ENCODE measurements at places on chromosomes 12 and 14.

- no peak for DNase-seq
These were observed 184.0 kb upstream of the SYT1 start for GRCh38 chr12:78680596-78680995.

DNA sequence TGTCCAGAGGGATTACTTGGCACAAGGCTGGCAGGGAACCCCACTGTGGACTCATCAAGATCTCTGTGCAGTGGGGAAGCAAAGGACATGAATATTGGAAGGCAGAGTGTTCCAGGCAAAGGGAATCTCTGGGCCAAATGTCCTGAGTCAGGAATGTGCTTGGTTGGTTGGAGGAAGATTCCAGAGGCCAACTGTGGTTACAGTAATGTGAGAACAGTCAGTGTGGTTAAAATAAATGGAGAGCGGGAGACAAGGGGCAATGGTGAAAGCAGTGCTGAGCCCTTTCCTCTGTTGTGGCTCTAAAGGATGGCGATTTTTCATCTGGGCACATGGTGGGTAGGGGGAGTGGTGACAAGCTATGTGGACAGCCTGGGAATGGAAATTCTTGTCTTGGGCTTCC is 948.2 kb downstream of the BCL11B start:
- no peak for DNase-seq

- DNase-seq: no peak
These were observed 51.1 kb downstream of the SLC38A1 start for GRCh38 chr12:46217541-46218321.

DNA sequence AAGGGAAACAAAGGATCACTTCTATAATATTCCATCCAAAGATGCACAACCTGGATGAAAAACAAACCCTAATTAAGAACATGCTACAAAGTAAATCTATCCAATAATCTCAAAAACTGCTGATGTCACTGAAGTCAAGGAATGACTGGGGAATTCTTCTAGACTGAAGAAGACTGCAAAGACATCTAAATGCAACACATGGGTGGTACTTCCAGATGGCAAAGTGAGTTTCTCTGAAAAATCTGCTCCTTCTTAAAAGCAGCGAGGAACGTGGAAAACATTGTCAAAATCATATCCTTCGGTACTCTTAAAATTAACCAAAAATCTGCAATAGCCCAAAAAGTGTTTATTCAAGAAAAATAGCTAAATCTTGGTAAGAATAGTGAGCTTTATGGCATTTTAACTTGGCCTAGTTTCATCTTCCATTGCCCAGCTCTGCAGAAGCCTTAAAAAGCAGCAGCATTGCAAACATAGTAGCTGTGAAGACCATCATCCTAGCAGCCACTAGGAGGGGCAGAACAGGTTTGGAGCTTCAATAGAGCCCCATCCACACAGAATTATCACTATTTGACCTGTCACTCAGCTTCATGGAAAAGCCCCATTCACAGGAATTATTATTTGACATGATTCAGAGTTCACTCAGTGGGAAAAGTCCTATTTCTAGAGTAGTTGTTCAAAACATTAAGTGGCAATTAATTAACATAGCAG is 7.4 kb downstream of the CLEC14A start:
- DNase-seq: no peak

- DNase-seq: no peak
These were observed 212.8 kb upstream of the NOVA1 start for GRCh38 chr14:26810631-26811030.

GRCh38 chr12:130044991-130045621 is 117.2 kb upstream of the FZD10 start:
- DNase-seq: peak; percentile 54

DNA sequence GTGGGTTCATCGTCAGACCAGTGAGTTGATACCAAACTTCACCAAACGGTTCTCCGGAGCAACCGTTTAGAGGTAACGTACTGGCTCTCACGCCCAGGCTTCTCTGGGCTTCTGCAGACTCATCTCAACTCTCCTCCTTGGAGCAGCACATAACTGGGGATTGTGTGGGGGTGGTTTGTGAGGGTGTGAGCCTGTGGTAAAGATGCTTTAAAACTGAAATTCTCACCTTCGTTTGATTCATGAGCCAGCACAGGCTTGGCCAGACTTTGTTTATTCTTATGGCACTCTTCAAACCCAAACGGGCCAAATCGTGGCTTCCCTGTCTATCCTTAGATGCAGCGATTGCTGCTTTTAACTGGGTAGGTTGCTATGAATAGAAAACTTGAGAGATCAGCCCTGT is 121.3 kb downstream of the SAMD4A start:
- no peak for DNase-seq

- DNase-seq: no peak
These were observed 20.0 kb downstream of the MAP3K9 start for GRCh38 chr14:70789361-70789760.

DNA sequence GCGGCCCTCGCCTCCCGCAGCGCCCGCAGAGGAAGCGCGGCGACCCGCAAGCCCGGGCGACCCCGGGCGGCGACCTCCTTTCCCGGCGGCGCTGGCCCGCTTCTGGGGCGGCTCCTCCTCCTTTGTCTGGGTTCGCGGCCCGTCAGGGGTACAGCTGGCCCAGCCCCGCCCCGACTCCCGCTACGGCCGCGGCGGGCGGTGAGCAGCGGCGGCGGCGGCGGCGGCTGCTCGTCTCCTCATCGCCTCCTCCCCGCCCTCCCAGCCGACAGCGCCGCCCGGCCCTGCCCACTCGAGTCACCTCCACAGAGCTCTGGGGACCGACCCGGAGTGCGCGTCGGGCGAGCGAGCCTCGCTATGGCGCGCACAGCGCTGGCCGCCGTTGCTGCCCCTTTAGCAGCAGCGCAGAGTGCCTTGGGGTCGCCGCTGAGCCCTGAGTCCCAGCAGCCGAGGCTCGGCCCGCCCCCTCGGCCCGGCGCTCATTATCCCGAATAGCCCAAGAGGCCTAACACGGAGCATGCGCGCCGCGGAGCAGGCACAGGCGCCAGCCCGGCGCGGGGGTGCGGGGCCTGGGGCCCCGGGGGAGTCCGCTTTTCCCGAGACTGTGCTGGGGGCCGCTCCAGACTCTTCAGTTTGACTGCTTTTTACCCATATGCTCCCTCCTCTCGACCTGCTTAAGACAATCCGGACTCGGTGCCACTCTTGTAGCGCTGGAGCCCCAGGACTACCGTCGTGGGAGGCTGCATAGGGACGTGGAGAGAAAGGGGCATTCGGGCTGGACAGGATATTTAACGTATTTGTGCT is at the start of gene SOS2:
Gene SOS2 (minus strand): TSS at position 104 of the 801 bp plus-strand sequence. CDS start 295 bp downstream, outside the sequence.
- DNase-seq: peak; percentile 94

DNA sequence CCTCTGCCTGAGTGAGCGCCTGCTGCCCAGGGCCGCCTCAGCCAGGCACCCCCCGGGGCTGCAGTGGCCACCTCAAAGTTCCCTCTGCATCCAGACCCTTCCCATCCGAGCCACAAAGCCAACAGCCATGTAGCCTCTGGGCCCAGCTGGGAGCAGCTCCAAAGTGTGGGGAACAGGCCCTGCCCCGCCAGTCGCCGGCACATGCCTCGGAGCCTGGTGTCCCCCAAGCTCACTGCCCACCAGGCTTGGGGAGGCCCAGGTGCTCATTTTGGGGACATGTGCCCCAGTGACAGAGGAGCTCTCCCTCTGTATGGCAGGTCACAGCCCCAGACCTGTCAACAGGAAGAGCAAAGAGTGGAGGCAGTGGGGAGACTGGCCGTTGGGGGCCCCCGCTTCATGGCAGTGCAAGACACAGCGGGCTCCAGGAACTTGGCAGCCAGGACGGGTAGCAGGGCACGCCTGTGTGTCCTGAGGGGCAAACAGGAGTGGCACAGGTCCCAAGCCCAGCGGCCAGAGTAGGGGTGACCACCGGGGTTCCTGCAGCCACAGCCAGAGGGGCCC is 29.9 kb downstream of the JAG2 start:
- no peak for DNase-seq

DNA sequence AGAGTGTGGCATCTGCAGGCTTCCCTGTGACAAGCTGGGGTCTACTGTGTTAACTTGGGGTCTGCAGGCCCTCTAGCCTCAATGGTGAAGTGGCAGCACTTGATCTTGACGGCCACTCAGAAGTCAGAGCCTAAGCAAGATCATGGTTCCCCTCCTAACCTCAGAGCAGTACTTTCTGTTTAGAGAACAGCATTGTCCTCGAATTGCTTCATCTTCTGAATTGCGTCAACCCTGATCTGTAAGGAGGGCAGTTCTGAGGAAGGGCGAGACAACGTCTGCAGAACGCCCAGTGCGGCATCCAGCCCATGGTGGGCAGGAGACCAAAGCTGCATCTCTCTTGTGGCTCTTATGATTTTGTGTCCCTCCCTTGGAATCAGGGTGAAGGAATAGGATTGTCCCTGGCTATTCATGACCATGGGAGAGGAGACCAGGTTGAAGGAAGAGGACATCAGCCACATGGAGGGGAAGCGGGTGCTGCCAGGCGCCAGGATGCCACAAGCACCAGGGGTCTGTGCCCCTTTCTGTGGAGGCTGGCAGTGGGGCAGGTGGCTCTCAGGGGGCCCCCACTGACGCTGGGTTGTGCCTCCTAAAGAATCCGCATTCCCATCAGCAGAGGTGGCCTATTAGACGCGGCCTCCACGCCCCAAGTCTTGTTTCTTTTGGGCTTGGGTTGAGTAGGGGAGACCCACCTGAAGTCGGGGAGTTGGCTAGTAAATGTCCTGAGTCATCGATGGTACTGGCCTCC is 2.2 kb downstream of the SERPINA9 start:
- no peak for DNase-seq

GRCh38 chr12:2020511-2020910 is 16.3 kb upstream of the DCP1B start:
- DNase-seq: no peak

GRCh38 chr14:64821651-64822050 is 58.1 kb downstream of the SPTB start:
- DNase-seq: no peak

DNA sequence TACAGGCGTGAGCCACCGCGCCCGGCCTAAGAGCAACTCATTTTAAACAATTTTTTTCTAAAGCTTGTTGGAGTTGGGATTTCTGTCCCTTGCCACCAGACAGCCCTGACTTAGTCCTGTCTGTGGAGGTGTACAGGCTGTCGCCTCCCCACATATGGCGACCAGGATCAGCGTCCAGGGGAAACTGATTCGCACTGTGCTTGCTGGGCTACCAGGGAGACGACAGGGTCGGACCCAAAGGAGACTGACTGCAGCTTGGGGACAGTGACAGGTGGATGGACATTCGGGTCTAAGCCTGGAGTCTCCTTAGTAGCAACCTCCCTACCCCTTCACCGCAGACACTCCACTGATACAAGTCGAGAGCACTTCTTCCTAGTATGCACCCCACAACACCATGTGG is 40.3 kb downstream of the TRAFD1 start:
- peak; percentile 55 for DNase-seq

DNA sequence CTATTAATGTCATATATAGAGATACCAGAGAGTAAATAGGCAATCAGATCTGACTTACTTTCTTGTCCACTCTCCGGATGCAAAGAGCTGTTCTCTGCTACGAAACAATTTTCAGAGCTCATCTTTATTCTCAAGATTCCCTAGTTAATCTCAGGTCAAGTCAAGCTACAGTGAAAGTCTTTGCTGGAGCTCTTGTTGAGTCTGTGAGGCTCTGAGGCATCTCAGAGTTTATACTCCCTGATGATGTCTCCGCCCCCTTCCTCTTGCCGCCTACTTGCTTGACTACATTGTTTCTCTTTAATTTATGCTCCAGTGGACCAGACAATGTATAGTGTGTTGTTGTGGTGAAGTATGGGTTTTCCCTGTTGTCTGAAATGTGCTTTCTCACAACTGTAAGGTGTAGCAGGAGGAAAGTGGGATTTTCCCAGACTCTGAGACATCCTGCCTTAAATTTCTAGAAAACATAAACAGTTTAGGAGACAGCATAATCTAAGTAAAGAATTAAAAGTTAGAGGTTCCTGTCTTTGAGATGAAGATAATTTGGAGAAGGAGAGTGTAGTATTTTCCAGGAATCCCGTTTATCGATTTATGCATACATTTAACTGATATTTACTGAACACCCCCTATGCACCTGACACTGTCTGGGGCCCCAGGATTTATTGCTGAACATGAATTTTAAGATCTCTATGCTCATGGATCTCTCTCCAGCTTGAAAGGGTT is at the start of gene CD69:
Gene CD69 (minus strand): TSS at position 203 of the 720 bp plus-strand sequence. CDS start 81 bp downstream, at position 122.
- no peak for DNase-seq

DNA sequence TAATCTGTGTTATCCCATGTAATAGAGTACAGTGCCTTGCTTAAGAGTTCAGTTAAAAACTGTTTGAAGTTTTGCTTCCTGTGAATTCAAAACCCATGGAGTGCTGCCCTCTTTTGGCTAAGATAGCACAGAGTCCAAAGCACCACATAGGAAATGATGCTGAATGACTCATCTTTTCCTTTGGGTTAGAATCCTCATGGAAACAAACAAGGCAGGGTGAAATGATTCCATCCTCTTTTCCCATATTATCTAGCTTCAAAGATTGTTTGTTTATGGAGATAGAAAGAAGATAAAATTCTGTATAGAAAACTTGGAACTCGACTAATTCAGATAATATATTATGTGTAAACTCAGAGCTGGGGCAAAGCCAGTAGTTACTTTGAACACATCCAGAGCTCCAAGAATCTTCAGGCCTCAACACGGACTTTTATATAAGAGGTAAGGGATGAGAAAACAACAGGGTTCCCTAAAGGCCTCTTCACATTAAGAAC is 87.4 kb downstream of the OTOGL start:
- no peak for DNase-seq

GRCh38 chr12:12467264-12467663 is 95.4 kb downstream of the DUSP16 start:
- no peak for DNase-seq

DNA sequence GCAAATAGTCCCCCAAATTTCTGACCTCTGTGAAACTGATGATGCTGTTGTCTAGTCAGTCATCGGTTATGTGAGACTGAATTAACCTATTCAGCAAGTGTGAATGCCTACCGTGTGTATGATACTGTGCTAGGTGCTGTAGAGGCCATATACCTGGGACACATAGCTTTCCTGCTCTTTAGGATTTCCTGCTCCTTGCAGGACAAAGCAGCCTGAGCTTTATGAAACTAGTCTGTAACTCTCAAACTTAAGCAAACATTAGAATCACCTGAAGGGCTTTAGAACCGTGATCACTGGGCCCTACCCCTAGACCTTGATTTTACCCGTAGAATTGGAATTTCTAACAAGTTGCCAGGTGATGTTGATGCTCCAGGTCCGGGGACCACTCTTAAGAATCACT is 6.9 kb downstream of the MARK3 start:
- DNase-seq: no peak

GRCh38 chr12:116784238-116784612 is 46.1 kb downstream of the RNFT2 start:
- DNase-seq: no peak

- no peak for DNase-seq
These were observed 71.5 kb upstream of the ARID2 start for GRCh38 chr12:45658020-45658419.

GRCh38 chr14:35963209-35963608 is 137.1 kb downstream of the BRMS1L start:
- DNase-seq: no peak

GRCh38 chr12:5630726-5631125 is 198.8 kb downstream of the NTF3 start:
- DNase-seq: no peak

GRCh38 chr14:54322701-54323337 is 74.0 kb upstream of the CDKN3 start:
- DNase-seq: no peak

GRCh38 chr14:58177125-58177524 is 22.8 kb upstream of the ACTR10 start:
- DNase-seq: no peak
